Hematopoietic multipotent progenitor cell (in vitro differentiated cells): ENCODE measurements at places on chromosomes 7 and 10.

DNA sequence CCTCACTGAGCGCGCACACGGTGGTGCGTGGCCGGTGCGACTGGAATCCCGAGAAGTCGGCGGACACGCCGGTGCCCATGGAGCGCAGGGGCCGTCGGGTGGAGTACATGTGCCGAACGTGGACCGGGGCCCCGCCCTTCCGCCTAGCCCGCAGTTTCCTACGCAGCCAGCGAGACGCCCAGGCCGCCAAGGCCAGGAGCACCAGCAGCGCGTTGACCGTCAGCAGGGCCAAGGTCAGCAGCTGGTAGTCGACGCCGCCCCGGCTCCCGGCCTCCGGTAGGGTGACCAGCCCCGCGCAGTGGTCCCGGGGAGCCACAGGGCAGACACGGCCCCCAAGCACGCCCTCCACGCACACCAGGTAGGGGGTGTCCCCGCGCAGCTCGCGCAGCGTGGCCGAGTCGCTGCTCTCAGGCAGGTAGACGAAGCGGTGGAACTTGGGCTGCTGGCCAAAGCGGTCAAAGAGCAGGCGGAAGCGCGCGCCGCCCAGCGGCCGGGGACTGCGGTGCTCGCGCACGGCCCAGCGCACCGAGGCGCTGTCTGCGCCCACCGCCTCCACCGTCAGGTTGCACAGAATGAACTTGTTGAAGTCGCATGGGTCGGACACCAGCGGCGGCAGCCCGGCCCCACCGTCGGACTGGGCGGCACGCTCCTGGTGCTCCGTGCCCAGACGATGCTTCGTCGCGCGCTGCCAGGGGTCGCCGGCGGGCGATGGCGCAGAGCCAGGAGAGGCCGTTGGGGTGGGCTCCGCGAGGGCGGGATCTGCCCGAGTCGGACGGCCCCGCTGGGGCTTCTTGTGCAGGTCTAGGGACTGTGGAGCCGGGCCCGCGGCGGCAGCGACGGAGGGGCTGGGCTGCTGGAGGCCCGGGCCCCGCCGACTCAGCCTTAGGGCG lies 2.2 kb downstream of the TRIL start:
- DNase-seq = peak; percentile 58

DNA sequence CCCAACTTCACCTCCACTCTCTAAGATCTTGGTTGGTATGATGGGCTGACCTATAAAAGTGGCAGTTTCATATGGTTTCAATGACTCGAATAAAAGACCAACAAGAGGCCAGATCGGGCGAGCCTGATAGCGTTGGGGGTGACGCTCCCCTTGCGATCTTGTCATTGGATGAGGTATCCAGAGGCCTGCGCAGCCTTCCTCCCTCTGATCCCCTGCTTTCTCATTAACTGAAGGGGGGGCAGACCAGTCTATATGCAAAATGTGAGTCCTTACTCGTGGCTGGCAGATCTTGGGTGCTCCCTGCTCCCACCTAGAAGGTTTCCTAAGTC lies 937 bp upstream of the COBL start:
- DNase-seq = no peak

DNA sequence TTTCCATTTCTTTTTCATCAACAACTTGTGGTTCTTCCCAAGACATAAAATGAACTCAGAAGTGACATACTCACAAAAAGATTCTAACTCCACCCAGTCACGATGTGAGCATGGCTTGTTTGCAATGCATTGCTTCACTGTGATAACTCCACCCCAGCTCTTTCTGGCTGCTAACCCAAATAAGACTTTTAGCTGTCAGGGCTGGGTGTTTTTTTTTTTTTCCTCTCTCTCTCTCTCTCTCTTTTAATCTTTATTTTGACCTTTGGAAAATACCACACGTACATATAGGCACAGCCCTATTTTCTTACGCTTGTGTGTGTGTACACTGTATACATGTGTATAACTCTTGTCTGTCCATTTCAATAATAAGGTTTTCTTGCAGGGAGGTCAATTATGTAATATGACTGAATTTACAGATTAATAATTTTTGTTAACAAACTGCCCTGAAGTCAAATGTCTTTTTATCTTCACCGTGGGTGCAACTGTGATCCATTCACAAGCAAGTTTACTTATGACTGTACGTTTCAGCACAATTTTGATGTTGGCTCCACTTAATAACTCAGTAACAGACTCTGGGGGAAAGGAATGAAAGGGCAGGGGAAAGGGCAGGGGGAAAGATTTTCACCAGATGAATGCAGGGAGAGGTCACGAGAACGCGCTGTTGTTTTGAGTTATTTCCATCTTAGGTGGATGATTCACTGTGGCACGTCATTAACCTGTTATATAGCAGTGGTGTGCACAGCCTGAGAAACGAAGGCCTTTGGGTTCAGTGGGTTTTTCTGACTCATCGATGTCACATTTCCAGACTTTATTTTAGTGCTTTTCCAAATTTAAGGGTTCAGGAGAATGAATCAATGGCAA lies 49.1 kb downstream of the APBB1IP start:
- DNase-seq = no peak

GRCh38 chr10:5488272-5489161 lies 10.9 kb downstream of the CALML5 start:
- DNase-seq = no peak

GRCh38 chr10:132399117-132400035 lies 2.4 kb downstream of the PWWP2B start:
- no peak for DNase-seq

DNA sequence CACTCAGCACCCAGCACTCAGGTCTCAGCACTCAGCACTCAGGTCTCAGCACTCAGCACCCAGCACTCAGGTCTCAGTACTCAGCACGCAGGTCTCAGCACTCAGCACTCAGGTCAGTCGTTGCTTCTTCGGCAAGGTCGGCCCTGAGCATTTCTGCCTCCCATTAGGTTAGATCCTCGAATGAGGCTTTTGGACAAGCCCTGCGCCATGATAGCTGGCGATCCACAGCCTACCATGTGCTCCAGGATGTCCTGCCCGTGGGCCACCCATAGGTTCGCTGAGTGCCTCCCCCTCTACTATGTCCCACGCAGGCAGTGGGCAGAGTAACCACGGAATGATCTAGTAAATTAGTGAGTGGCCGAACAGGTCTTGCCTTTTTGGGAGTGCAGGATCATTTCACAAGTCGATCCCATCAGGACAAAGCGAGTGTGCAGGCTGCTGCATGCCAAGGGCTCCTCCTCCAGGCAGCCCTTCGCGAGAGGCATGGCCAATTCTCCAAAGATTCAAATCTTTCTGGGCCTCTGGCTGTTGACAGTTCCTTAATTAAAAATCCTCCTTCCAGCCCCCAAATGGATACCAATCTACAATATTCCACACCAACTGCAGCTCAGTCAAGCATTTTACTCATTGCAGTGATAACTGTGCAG lies 206.3 kb downstream of the ADARB2 start:
- no peak for DNase-seq

DNA sequence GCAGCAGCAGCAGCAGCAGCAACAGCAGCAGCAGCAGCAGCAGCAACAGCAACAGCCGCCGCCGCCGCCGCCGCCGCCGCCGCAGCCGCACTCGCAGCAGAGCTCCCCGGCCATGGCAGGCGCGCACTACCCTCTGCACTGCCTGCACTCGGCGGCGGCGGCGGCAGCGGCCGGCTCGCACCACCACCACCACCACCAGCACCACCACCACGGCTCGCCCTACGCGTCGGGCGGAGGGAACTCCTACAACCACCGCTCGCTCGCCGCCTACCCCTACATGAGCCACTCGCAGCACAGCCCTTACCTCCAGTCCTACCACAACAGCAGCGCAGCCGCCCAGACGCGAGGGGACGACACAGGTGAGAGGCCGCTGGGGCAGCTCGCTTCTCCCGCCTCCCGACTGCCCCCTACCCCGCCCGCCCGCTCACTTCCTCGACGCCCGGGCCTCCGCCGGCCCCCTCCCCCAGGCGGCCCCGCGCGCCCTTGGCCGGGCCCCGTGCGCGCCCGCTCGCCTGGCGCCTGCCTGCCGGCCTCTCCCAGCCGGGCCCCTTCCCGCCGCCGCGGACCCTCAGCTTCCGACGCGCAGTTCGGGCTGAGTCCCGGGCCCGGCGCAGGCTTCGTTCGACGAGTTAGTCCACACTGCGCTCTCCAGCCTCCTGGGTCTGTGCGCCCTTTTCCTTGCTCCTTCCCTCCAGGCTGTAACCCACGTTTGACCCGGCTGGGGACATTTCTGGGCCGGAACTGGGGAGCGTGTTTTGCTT lies 882 bp downstream of the DLX6 start:
- no peak for DNase-seq

DNA sequence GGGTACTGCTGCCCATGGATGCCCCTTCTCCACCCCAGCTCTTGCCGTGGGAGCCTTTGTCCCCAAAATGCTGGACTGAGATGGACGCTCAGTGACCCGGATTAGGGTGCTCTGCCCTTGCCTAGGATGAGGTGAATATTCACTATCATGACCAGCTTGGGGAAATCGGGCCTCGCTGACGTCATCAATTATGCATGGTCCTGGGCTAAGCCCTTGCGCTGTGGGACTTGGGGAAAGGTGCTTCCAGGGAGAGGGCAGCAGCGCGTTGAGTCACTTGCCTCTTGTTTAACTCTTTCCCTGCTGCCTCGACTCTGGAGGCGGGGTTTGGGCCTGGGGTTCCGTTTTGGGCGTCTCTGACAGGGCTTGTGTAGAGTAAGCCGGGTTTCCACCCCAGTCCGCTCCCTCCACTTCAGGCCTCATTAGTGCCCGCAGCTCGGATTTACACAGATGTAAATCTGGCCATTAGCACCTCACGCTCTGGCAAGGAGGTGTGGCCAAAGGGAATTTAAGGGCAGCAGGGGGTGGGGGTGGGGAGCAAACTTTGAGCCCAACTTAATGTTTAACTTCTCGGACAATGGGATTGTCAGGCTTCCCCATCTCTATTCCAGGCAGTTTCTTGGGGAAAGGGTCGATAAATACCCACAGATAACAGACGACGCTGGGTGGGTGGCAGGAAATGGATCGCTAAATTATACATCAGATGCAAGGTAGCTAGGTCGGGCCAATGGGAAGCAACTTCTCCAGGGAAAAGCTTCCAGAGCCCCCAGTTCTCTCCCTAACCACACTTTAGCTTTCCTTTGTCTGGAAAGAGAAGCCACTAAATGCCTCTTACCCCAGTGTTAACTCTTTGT lies 51.3 kb upstream of the TCF7L2 start:
- no peak for DNase-seq

DNA sequence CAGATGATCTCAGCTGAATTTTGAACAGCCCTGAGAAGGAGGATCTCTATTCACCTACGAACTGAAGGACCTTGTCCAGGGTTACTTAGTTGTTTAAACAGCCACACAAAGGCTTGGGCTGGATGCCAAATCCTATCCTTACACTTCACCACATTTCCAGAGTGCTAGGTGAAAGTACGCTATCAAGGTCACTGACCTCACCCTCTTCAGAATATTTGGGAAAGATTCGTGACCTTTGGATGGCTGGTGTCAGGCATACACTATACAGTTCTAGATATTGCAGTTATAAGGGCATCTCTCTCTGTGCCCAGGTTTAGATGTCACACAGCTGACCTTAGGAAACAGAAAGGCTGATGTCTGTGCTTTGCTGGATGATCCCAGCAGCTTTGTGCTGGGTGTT lies 61.2 kb upstream of the ABLIM1 start:
- DNase-seq = no peak

- DNase-seq = no peak
These were observed 4.2 kb downstream of the NRBF2 start for GRCh38 chr10:63137306-63137705.

DNA sequence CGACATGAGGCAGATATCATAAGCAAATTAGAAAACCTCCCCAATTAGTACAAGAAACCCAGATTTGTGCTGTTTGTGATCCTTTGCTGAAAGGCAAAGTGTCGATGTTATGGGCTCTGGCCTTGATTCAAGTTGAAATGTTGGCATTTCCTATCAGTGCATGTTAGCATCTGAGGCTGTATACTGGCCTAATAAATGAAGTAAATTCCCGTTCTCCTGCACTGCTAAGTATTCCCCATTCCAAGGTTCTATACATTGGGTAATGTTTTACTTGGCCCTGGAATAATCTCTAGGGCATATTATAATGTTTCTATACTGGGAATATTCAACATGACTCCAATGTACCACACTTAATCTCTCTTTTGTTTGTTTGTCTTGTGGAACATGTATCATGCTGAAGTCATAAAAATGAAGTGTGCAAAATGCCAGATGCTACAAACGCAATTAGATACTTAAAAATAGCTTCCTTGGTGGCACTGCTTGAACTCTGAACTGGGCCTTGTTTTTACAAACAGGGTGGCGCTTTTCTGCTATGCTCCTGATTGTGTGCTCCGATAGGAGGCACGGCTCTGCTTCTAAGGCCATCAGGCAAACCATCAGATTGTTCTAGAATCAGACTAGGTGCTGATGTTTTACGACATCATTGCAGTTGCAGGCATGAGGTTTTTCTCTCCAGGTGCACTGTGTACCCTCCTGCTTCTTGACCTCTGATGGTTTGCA lies 156.7 kb upstream of the TCF7L2 start:
- no peak for DNase-seq

DNA sequence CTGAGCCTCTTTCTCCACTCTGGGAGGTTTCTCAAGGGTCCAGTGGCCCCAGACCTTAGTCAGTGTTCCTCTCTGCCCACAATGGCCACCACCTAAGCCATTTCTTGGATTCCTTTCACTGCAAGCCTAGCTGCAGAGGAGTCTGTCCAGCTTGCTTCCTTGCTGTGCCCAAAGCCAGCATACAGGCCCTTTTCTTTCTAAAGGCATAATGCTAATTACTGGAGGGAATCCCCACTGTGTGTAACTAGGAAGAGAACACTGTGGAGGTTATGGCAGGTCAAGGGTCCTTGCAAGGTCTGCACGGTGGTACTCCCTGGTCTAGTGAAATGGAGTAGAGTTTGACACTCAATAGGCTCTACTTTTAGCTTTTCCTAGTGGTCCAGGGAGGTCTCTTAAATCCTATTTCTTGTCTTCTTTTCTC lies 70.4 kb upstream of the CC2D2B start:
- no peak for DNase-seq

GRCh38 chr7:134891696-134892678 lies 94.3 kb upstream of the AGBL3 start:
- no peak for DNase-seq

GRCh38 chr10:67883710-67884312 lies 645 bp upstream of the SIRT1 start:
- DNase-seq = peak; percentile 9

DNA sequence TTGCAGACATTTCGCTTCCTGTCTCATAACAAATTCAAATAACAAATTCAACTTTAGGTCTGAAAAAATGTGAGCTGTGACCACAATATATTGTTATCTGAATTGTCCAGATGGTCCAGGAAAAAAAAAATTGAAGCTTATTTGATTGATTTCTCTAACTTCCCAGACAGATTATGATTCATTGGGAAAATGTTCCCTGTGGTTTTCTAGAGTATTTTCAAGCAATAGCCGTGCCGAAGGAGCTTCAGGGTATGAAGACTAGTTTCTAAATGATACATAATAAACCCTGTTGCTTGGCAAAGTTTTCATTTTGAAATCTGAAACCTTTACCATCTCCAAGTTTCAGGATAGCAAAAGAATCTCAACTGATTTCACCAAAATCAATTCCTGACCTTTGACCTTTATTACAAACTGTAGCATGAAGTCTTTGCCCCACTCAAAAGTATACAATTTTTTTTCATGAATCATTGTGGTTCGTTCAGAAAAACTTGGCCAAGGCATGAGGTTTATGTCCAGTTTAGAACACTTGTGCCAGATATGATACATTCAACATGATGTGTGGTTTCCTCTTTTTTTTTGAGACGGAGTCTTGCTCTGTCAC lies 109.9 kb downstream of the JCAD start:
- no peak for DNase-seq
